Forelimb muscle (tissue), 1 donor: ENCODE measurements at places on chromosomes 1 and 21.

DNA sequence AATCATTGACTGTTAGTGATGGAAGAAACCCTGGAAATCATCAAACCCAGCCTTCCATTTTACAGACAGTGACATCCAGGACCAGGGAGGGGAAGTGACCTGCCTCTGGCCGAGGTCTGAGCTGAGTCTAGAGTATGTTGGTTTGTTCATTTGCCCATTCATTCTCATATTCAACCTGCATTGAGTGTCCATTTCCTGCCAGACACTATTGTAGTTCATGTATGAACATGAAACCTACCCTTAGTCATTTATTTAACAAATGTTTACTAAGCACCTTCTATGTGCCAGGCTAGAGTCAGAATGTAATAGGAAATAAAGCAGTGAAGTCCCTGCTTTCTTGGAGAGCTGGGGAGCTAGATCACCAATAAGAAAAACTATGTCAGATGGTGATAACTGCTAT lies 51.3 kb downstream of the KCND3 start:
- no peak for DNase-seq

GRCh38 chr1:162422662-162423375 lies 10.9 kb upstream of the SH2D1B start:
- DNase-seq, result no peak

DNA sequence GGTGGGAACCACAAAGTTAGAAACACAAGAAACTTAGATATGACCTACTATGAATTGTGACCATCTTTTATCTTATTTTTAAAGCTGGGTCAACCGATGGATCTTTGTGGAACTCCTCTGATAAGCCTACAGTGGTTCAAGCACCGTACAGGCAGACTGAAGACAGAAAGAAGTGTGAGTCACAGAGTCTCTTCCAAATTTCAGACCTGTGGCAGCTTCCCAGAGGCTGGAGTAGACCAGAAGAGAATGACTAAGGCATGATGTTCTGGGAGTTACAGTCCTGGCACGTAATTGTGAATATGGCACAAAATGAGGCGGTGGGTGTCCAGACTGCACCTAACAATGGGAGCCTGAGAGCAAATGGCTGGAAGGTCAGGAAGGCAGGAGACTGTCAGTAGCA lies 70.0 kb downstream of the LMO4 start:
- DNase-seq, result no peak

- DNase-seq, result peak; percentile 88
Measured at GRCh38 chr1:201696217-201696761, 132.7 kb upstream of the IPO9 start.

- DNase-seq, result peak; percentile 35
Measured at GRCh38 chr1:203769505-203770343, 4.7 kb downstream of the LAX1 start.

- no peak for DNase-seq
Measured at GRCh38 chr1:86823821-86824500, 90.0 kb downstream of the SELENOF start.

GRCh38 chr1:245763873-245764331 lies 609.1 kb downstream of the KIF26B start:
- DNase-seq, result no peak

DNA sequence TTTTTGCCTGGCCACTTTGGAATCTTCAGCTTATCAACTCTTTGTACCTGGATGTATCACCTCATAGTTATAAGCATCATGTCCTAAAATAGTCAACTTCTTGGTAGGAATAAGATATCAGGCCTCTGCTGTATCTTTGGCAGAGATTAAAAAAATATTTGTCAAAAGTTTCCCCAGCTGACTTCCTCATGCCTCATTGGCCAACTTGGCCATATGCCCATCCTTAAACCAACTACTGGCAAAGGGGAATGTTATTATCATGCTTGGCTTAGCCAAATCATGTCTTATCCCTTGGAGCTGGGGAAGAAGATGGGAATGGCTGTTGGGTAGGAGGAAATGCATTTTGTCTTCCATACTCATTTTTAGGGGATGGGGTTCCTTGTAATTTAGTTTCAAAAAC lies 23.4 kb downstream of the NFASC start:
- DNase-seq, result no peak
